Stimulated activated CD4-positive, alpha-beta T cell treated with anti-CD3 and anti-CD28 coated beads, Interleukin-1b, Interleukin-23, amount 100 ng/mL, for 1 hour (primary cell): ENCODE measurements at places on chromosomes 2 and 18.

GRCh38 chr2:31736695-31737454, 156.1 kb upstream of the SRD5A2 start:
- DNase-seq: no peak

GRCh38 chr18:51953521-51953920, 386.5 kb upstream of the DCC start:
- no peak for DNase-seq

DNA sequence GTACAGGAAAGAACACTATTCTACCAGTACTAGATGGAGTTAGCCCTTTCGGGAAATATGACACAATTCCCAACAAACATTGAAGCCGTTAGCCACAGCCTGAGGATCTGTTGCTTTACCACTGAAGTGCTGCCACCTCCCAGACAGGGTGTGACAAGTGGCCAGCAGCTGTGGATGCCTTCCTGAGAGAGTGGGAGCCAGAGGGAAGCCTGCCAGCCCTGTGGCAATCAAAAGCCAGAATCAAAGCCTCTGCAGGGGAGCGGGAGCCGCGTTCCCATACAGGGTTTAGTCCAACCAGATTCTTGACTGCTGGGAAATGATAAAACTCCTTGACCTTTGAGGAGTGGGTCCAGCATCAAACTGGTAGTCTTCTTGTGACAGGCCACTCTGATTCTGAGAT, 38.0 kb downstream of the SLC4A1AP start:
- DNase-seq: no peak

DNA sequence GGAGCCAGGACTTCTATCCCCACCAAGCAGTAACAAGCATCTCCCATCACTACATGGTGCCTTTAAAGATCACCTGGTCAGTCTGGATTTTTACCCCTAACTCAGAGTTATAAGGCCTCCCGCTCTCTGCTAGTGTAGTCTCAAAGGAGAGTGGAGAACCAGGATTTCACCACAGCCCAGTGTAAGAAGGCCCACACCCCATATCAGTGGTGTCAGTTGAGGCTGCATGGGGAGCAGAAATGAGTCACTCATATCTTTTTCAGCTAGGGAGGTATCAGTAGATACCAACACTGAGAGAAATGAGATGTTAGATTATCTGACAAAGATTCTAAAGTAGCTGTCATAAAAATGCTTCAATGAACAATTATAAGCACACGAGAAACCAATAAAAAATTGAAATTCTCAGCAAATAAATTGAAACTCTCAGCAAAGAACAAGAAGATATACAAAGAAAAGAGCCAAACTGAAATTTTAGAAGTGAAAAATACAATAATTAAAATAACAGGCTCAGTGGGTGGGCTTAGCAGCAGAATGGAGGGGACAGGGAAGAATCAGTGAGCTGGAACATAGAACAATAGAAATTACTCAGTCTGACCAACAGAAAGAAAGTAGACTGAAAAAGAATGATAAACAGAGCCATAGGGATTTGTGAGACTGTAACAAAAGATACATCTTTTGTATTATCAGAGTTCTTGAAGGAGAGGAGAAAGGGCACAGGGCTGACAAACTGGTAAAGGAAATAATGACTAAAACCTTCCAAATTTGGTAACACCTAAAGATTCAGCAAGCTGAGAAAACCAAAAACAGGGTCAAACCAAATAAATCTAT, 257.7 kb downstream of the ANAPC1 start:
- DNase-seq: no peak

GRCh38 chr2:69483696-69484095, 46.5 kb upstream of the NFU1 start:
- no peak for DNase-seq

GRCh38 chr18:54173980-54174630, 50.4 kb downstream of the MBD2 start:
- no peak for DNase-seq

- DNase-seq: no peak
Measured at GRCh38 chr2:71787476-71788185, 334.3 kb downstream of the DYSF start.

GRCh38 chr2:64063924-64064331, 44.7 kb upstream of the VPS54 start:
- DNase-seq: no peak

- no peak for DNase-seq
Measured at GRCh38 chr2:74427551-74427950, 6.0 kb downstream of the WDR54 start.

DNA sequence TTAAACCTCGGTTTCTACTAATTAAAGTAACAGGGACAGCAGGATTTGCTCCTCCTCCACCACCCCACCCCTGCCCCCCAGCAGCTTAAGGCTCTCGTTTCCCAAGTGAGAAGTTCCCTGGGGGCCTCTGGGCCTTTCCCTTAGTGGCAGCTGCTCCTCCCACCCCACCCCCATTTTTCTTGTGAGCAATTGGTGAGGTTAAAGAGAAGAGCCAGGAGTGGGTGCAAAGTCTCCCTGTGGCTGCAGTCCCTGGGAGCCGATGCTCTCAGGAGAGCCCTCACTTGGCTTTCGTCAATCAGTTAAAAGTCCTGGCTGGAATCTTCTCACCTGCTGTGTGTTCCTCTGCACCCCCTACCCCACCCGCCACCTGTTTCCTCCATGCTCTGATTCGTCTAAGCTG, 48.7 kb upstream of the AGAP1 start:
- no peak for DNase-seq

GRCh38 chr2:217471319-217471718, 531.5 kb downstream of the TNS1 start:
- DNase-seq: no peak

- DNase-seq: no peak
Measured at GRCh38 chr2:190837952-190838361, 42.7 kb upstream of the GLS start.

- DNase-seq: no peak
Measured at GRCh38 chr2:175463589-175464310, 282.2 kb upstream of the ATP5MC3 start.

DNA sequence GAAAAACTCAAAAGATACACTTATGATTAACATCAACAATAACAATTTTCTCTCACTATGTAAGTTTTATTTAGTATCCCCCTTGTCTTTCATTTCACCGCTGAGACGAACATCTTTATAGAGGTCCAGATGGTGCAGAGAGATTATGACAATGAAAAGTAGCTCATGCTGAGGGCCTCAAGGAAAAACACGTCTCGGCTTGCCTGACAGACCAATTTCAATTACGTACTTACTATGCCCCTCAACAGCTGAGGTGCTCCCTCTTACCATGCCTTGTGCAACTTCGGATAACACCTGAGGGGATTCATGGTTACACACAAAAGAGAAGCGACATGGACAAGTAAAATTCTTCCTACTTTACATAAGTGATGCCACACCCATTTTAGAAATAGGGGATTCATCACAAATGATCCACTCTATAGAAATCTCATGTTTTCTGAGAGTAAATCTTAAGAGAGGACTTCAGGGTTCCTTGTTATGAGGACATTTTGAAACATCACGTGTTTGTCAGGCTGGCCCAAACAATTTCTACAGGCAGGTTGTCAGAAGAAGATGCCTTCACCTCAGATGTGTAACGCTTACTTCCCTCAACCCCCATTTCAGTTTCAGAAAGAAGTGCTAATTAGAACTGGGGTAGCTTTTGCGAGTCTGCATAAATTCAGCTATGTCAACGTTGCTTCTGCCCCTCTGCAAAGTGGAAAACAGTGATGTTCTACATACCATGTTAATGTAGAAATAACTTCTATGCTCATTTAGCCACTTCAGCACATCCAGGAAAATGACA, 191.4 kb downstream of the NRXN1 start:
- no peak for DNase-seq

GRCh38 chr2:96531872-96532505, 4.6 kb upstream of the ARID5A start:
- peak; percentile 74 for DNase-seq

GRCh38 chr2:25491966-25492532, 150.3 kb upstream of the DNMT3A start:
- DNase-seq: no peak

DNA sequence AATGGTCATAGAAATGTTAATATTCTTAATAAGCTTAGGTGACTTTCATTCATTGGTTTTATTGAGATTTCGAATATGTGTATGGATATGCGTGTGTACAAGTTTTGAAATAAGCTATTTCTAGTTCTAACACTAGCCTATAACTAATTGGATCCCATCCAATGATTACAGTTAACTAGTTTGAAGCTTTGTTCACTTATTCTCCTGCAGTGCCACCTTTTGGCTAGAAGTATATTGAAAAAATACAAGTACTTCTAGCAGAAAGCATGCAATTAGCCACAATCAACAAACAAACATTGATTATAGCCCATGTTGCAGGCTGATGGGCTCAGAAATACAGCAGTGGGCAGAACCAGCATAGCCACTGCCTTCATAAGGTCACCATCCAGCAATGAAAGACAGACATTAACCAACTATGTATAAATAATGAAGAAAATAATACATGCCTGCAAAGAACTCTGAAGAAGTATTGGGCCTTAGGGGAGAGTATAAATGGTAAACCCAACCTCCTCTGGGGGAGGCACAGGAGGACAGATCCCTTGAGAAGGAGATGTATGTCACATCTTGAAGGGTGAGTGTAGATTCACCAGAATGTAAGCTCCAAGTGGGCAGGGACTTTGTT, 5.1 kb upstream of the PIEZO2 start:
- no peak for DNase-seq

DNA sequence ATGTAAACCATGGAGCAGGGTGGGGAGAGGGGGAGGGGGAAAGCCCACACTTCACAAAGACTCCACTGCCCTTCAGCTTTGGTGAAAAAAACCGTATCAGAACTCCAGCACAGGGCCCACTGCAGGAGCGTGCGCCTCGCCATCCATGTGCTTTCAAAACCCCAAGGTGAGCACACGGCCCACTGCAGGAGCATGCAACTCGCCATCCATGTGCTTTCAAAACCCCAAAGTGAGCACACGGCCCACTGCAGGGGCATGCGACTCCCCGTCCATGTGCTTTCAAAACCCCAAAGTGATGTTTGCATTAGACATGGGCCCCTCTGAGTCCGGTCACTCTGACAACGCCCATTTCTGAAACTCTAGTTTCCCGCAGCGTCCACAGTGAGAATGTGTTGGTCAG, 7.8 kb downstream of the TXNL4A start:
- DNase-seq: no peak

DNA sequence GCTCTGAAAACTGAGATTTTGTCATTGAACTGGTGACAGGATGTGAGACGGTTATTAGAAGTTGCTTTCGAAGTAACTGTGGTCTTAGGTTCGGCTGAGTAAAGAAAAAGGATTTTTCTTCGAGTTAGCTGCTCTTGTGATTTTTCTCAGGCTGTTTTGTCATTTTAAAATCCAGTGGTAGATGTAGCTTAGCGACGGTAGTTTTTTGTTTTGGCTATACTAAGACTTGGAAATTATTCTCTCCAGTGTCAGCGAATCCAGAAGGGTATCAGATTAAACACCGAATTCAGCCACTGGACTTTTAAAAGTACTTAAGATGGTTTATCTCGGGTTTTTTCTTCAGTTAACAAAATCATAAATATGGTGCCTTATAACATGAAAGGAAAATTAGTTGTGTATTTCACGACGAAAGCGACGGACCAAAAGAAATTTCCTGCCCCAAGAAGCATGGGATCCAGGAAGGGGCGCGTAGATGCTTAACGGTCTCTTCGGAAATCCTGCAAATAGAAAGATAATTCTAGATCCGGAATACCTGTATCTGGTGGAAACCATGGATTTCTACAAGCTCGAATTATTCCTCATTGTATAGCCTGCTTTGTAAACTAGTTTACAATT, 1.2 kb downstream of the SFT2D3 start:
- no peak for DNase-seq

DNA sequence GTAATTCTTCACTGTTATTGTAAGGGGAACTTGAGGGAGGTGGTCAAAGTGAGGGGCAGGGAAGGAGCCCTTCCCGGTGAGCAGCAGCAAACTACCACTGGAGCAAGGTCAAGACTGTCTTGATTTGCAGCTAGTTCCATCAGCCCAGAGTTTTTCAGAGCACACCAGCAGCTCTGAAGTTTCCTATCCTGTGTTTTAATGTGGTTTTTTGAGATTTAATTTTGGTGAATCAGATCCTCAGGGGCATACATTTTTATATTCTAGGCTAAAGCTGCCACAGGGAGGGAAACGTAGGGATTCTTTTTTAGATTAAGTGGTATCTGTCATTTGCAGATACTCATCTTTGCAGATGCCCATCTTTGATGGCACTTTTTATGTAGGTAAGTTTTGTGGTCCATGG, 67.1 kb upstream of the KCNE4 start:
- no peak for DNase-seq

DNA sequence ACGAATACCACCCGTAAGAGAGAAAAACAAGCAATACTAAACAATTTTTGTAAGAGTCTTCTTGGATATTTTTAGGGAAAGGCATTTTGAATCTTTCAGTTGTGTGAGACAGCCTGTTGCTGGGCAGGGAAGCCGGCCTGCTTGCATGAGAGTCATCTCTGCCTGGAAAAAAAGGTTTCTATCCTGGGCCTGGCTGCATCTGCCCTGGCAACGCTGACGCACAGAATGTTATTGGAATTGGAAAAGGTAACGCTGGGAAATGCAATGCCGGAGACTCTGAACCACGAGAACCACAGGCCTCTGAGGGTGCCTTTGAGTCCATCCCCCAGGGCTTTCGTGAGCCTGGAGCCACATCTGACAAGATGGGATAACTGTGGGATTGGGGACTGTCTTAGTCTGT, 17.9 kb upstream of the NPAS2 start:
- DNase-seq: no peak

- no peak for DNase-seq
Measured at GRCh38 chr2:28406-28975, 17.8 kb downstream of the FAM110C start.

GRCh38 chr18:63149302-63149587, 170.3 kb downstream of the BCL2 start:
- DNase-seq: no peak

DNA sequence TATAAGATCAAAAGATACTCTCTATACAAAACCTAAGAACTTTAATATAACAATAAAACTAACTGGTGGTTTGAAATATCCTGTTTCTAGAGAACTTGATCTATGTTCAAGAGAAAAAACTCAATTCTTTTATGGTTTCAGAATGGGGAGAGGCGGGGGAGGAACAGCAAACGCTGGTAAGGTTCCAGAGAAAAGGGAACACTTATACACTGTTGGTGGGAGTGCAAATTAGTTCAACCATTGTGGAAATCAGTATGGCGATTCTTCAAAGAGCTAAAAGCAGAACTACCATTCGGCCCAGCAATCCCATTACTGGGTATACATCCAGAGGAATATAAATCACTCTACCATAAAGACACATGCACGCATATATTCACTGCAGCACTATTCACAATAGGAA, 17.2 kb downstream of the FAM98A start:
- DNase-seq: no peak
